Stimulated activated CD4-positive, alpha-beta T cell treated with anti-CD3 and anti-CD28 coated beads, Interleukin-15, amount 100 ng/mL, for 1 hour (primary cell): ENCODE measurements at places on chromosomes 3 and 15.

DNA sequence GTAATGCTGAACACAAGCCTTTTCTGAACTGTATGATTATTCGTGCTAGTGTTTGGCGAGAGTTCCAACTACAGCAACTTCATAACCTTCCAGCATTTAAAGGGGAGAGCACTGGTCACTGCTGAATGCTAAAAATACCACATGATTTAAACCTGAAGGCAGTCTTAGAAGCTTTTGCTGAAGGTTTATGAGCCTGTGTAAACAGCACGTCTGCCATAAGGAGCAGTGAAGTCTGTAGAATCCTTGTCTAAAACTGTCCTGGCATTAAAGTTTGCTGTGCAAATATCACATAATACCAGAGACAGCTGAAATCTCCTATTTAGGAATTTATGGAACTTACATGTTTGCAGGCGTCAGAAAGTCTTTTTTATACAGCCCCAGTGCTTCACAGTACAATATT is 5.9 kb downstream of the SATB1 start:
- no peak for DNase-seq

DNA sequence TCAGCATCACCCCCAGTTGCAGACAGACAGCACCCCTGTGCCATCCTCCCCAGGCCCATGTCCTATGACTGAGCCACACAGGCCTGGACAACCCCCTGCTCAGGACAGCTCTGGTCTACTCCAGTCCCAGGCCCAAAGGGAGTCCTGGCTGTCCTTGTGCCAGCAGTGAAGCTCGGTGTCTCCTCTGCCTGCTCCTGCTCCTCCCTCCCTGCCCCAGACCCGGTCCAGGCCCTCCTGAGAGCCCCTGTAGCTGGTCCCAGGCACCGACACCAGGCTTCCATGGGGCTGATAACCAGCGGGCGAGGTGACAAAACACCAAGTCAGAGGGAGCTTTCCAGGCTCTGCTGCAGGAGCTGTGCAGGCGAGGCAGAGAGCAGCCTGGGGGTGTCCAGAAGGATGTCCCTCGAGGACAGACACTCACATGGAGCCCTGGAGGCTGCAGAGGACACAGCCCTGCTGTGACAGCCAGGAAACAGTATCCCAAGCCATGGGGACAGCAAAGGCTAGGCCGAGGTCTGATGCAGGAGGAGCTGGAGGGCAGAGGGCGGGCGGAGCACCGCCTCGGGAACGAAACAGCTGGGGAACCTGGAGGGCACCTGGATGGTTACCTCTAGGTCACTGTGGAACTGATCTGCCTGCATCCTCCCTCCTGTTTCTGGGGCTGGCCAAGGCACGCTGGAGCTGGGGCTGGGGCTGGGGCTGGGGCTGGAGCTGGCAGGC is 103.8 kb upstream of the PRR20G start:
- no peak for DNase-seq

DNA sequence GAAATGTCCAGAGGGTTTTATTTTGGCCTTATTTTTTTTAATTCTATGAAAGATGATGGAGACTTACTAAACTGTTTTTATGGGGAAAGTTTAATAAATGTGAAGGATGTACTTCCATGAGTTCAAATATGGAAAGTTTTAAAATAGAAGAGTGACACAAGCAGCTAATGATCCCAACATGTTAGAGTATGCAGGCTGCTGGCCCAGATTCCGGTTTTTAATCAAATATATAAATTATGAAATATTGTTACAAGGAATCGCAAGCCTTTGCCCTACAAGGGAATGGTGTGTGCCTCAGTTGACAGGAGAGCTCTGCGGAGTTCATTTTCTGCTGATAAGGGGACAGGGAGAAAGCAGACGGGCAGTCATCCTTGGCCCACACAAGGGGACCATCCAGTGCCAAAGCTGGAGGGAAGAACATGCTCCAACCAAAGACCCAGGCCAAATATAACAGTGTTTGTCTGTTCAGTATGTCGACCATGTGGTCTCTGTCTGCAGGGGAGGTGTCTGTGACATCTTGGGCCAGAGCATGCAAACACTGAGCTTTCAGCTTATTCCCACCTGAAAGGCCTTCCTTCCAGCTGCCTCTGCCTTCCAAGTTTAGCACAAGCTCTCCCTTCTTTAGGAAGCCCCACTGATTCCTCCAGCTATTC is 69.8 kb downstream of the SSUH2 start:
- no peak for DNase-seq

GRCh38 chr3:128275316-128276145 is 122.2 kb downstream of the EEFSEC start:
- no peak for DNase-seq

GRCh38 chr3:13141991-13142412 is 68.8 kb upstream of the IQSEC1 start:
- DNase-seq = no peak

GRCh38 chr3:159824333-159824732 is 164.3 kb upstream of the IL12A start:
- no peak for DNase-seq

DNA sequence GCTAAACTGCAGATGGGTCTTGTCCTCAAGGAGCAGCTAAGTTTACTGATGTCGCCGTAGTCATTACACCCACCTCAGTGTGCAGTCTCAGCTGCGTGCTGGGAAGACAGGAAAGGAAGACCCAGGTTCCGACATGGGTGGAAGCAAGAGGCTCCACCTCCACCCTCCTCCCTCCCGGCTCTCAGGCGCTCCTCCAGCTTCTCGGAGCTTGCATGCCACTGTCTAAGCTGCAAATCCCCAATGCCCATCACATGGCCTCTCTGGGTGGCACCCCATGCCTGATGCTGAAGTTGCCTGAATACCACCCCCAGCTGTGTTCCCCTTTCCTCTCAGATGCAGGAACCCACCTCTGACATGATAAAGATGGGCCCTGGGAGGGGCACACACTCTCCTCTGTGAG is 58.5 kb downstream of the MGLL start:
- no peak for DNase-seq

GRCh38 chr3:134362221-134362620 is 12.0 kb downstream of the AMOTL2 start:
- DNase-seq = no peak

DNA sequence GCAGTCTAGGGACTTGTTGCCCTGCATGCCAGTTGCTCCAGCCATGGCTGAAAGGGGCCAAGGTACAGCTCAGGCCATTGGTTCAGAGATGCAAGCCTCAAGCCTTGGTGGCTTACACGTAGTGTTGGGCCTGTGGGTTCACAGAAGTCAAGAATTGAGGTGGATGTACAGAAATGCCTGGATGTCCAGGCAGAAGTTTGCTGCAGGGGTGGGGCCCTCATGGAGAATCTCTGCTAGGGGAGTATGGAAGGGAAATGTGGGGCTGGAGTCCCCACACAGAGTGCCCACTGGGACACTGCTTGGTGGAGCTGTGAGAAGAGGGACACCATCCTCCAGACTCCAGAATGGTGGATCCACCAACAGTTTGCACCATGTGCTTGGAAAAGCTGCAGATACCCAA is 10.6 kb upstream of the B3GNT5 start:
- DNase-seq = no peak

DNA sequence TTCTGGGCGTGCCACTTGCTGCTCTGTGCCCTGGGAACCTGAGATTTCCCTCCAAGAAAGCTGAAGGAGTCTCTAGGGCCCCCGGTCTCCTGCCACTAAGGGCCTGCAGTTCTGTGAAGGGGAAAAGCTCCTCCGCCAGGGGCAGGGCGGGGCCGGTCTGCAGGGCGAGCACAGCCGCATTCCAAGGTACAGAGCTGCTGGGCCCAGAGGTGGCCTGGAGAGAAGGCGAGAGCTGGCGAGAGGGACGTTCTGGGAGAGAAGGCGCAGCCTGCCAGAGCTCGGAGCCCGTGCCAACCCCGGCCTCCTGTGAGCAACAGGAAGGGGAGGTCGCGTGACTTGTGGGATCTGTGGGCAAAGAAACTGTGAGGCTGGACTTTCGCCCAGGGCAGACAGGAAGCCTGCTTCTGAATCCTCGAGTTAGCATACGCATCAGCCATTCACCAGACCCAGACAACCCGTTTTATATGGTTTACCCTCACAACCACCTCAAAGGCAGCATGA is 500.4 kb downstream of the SHQ1 start:
- DNase-seq = no peak

- no peak for DNase-seq
These were observed 42.0 kb downstream of the PML start for GRCh38 chr15:74036271-74037170.
